ENCODE measurements at places on chromosomes 4 and X.
A peak's percentile ranks its signal among the peaks of the same experiment; 100 is the strongest.

DNA sequence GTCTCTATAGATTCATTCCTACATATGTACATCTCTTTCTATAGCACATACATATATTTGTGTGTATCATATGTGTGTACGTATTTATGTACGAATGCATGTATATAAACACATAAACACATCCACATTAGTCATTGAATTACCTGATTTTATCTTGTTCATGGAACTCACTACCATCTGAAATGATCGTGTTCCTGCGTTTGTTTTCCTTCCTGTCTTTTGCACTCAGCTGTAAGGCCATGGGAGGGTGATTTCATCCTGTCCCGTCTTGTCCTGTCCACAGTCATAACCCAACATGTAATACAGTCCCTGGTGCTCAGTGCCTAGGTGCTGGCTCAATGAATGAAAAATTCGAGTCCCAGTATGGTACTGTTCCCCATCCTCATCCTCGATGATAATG is 191.8 kb upstream of the PSAPL1 start:
- no peak for DNase-seq

DNA sequence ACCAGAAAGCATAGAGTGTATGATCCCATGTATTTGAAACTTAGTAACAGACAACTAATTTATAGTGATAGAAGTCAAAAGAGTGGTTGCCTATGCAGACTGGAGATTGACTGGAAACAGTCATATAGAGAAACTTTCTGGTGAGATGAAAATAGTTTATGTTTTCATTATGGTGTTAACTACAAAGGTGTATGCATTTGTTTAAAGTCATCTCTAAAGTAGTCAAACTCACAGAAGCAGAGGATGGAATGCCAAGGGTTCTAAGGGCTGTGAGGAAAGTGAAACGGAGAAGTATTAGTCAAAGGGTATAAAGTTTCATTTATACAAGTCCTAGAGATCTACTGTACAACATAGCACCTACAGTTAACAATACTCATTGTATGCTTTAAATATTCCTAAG is 45.8 kb downstream of the ENOX2 start:
- no peak for DNase-seq

DNA sequence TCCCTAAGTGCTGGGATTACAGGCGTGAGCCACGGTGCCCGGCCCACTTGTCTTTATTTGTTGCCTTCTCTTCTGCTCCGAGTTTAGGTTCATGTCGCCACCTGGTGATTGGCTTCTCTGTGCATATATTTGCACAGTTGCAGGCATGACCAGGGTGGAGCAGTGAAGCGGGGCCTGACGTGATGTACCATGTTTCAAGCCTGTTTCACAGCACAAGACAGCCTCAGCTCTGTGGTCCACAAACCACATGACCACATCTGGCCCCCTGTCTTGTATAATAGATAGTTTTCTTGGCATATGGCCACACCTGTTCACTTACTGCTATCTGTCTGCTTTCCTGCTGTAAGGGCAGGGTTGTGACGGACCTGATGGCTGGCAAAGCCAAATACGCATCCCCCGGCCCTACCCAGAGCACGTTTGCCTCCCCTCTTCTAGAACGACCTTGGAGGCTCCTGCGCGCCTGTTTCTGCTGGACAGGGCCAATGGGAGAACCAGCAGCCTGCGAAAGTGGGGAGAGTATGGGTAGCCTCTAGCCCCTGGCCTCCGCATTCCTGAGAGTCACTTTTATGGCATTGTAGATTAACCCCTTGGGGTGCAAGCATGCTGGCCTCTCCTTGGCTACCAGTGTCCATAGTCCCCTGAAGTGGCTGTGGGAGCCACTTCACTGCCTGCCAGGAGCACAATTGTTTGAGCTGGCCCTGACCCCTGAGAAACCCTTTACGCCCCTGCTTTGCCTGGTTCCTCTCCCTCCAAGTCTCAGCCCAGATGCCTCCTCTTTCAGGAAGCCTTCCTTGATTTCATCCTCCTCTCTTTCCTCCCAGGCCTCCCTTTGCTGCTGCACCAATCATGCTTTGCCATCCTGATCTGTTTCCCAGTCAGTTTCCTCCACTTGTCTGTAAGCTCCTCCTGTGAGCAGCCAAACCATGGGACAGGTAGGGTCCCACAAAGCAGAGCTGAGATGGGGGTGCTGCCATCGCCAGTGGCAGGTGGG is 6.0 kb upstream of the SH3TC1 start:
- peak; percentile 56 for DNase-seq

- DNase-seq: no peak
Observed at GRCh38 chrX:47566841-47567240, 5.8 kb downstream of the ARAF start.

- DNase-seq: no peak
Observed at GRCh38 chr4:170247596-170247995, 157.8 kb upstream of the AADAT start.

All from suppressor macrophage treated with lipopolysaccharide for 4 hours (primary cell).